ENCODE measurements at places on chromosomes 7 and 10.
A peak's percentile ranks its signal among the peaks of the same experiment; 100 is the strongest.

DNA sequence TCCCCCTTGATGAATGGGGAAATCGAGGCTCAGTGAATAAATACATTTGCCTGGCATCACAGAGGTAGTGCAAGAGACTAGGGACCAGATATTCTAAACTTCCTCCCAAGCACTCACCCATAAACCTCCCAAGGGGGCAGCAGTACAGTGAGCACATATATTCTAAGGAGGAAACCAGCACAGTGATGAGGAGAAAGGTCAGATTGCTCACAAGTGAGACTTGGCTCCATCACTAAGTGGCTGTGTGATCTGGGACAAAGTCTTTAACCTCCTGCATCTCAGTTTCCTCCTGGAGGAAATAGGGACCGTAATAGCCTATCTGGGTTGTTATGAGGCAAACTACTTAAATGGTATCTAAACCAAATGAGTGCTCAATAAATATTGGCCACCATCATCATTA lies 4.3 kb downstream of the PLXNA4 start:
- no peak for DNase-seq

DNA sequence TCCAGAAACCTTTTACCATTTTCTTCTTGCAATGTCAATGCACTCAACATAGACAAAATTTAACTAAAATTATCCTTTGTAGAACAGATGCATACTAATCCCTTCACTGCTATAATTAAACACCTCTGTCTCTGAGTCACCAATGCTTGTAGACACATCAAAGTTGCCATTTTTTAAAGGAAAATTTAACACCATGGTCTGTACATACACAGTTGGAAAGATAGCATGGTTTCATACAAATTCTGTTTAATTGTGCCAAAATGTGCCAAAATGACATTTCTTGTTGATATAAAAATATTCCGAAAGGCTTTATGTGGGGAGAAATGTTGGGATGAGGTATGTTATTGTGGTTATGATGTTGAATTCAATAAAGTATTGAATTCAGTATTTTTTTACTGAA lies 125.8 kb downstream of the NEUROD6 start:
- DNase-seq = no peak

DNA sequence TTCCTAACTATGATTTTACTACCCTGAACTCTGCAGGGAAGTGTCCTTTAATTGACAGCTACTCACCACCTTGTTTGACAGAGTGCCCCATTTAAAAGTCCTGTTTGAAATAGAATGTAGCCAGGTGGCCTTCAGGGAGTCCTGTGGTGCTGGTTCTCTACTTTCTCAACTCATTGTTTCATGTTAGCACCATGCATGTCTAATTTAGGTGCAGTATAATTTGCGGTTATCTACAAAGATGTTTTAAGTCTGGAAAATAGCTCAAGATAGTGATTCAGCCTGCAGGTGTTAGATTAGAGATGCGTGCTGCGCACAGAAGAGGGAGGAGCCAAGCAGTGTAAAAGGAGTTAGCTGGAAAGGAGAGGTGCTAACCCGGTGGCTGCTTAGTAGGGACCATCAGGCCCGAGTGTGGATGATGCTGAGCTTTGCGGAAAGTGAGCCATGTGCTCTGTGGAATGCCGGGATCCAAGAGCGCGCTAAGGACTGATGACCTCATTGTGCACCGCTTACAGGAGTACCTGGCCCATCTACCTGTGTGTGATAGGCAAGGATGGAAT lies 1.2 kb downstream of the CCM2 start:
- peak; percentile 72 for DNase-seq

DNA sequence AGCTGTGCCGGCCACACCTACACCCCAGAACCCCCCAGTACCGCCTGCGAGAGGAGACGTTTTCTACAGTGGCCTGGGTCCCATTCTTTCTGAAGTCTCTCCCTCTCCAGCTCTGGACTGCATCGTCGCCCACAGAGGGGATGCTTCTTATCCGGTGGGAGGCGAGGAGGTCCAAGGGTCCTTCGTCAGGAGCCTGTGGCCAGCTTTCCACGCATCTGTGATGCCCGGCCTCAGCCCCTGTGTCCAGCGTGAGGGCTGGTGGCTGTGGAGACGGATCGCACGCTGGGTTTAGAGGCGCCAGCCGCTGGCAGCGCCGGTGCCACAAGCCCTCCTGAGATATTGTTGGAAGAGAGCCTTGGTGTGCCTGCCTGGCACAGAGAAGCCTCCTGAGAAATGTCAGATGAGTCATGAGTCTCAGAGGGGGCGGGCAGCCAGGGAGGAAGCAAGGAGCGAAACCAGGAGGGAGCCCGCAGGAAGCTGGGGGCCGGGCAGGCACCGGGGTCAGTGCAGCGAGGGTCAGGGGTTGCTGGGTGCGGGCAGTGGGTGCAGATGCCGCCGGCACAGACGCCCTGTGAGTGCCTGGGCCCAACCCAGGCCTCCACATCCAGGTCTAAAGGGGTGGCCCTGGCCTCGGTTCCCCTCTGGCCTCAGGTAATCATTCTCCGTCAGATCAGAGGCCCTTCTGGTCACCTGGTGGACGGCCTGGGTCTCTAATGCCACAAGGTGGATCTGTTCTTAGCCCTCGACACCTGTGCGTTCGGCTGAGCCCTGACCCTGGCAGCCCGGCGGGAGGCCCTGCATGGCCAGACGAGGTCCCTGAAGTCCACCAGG lies 86.0 kb upstream of the DIP2C start:
- no peak for DNase-seq

Data from activated naive CD4-positive, alpha-beta T cell treated with Interleukin-2 at 50 U/mL for 16 hours (primary cell).